ENCODE measurements at places on chromosomes 5 and 9.

DNA sequence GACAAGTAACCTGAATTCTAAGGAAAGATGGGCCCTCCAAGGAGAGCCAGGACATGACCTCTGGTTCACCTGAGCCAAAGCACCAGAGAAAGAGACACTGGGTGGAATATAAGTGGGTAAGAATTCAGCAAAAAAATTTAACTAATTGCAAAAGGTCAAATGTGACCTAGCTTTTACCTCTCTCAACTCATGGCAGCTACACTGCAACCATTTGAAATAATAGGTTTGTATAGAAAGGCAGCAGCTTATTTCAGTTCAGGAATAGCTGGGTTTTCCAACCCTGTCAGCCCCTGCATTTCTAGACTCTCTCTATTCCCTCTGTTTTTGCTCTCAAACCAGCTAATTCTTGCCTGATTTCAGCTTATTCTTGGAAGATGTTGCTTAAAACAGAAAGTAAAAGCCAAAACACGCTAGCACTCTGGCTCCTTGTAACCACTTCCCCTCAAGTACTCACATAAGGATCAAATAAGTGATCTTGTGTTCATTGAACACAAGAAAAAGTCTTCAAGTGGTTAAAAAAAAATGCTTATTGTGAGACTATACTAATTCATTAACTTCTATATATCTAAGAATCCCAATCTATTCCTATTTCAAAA is 101.1 kb upstream of the NR4A3 start:
- DNase-seq, result no peak

- DNase-seq, result no peak
Measured at GRCh38 chr5:11062397-11062796, 301.4 kb upstream of the DAP start.

GRCh38 chr9:126720036-126720435 is 84.8 kb upstream of the ZBTB43 start:
- DNase-seq, result no peak

DNA sequence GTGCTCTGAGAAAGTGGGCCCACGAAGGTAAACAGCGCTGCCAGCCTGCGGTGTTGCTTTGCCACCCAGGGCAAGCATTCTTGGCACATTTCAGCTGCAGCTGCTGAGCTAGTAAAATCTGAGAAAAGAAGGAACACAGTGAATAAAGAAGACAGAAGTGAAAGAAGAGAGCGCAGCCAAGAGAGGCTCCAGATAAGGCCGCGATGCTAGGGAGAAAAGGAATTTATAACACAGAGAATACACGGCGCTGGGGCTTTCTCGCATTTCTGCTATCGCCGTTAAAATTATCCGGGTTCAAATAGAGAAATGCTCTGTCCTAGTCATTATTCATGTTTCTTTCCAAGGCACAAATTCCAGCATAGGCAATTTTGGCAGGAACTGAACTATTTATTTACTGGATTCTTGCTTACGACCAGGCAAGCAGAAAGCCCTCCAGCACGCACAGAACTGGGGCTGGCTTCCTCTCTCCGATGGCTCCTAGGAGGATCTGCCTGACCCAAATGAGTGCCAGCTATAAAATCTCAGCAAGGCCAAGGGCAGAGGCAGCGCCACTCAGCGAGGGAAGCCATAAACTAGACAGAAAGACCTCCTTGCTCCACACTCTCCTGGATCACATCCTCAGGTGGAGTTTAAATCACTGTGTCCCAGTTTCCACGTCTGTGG is 111.2 kb downstream of the ATPSCKMT start:
- no peak for DNase-seq

DNA sequence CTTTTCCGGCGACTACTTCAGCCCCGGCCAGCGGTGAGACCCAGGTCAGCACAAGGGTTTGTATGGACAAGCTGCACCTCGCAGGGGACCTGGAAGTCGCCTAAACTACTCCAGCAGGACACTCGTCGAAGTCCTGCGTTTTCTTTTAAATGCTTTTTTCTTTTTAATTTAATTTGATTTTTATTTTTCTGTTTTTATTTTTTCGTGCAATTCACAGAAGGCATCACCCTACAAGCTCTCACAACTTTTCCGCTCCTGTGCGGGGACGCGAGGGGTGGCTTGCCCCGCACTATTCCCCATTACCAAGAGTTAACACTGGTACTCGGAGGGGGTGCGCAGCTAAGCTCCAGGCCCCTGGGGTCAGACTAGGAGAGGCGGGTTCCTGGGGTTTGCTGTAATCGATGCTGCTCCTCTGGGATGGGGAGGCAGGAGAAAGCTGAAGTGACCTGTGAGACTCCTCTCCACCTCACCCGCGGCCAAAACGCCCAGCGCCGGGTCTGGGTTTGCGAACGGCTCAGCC is 1.3 kb downstream of the EDIL3 start:
- DNase-seq, result no peak

- no peak for DNase-seq
Measured at GRCh38 chr5:72067682-72068470, 39.4 kb upstream of the MAP1B start.

DNA sequence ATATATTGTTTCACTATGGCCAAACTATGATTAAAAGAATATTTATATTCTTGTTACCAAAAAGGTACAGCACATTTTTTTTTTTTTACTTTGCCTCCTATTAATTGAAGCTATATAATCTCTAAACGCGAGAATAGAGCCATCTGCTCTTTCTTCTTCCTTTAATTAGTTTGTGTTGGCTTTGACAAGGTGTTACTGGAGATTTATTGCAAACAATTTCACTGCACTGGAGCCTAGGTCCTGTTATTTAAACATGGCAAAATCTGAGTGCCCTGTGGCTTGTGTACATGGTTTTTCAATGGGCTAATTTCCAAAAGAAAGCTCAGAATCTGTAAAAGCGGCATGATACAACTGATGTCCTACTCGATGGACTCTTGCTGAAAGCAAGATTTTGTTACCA is 40.8 kb upstream of the GABRG2 start:
- DNase-seq, result no peak

DNA sequence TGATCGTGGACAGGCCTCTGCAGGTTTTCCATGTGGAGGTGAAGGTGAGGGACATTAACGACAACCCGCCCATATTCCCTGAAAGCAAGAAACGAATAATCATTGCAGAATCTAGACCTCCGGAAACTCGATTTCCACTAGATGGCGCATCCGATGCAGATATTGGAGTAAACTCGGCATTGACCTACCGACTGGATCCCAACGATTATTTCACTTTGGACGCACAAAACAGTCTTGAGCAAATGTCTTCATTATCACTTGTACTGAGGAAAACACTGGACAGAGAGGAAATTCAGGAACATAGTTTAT is 621 bp downstream of the PCDHA13 start:
- DNase-seq, result no peak

- DNase-seq, result no peak
Measured at GRCh38 chr9:93910598-93910997, 44.6 kb downstream of the BARX1 start.

DNA sequence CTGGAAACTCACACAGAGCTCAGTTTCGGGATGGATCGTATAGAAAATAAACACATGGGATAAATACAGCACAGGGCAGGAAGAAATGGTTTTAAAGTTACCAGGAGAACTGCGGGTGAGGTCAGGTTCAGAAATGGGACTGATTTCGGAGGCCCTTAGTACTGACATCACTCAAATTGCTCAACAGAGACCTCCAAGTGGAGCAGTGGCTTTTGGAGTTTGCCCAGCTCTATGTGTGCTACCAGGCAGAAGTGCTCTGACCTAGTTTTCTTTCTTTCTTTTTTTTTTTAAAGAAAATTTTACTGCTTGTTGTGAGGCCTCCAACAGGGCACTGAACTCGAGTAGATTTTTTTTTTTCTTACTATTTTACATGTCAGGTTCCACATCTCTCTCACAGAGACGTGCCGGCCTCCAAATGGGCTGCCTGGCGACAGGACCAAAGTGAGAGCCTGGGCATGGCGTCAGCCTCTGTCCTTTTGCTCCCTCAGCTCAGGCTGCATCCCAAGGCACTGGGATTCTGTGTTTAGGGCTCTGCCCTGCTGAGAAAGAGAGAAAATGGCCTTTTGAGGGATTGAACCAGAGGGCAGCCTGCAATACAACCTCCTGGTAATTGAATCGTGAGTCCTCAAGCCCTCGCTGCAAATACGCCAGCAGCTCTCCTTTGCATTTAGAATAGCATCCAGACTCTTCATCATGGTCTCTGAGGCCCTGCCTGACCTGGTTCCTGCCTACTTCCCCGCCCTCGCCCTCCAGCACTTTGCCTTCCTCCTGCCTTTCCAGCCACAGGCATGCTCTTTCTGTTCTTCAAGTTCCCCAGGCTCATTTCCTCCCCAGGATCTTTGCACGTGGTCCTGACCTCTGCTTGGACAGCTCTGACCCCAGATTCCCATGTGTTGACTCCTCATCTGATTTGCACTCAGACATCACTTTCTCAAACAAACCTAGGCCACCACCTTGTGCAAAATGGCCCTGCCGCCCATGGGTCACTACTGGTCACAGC is 173.5 kb downstream of the FGF1 start:
- DNase-seq, result no peak

DNA sequence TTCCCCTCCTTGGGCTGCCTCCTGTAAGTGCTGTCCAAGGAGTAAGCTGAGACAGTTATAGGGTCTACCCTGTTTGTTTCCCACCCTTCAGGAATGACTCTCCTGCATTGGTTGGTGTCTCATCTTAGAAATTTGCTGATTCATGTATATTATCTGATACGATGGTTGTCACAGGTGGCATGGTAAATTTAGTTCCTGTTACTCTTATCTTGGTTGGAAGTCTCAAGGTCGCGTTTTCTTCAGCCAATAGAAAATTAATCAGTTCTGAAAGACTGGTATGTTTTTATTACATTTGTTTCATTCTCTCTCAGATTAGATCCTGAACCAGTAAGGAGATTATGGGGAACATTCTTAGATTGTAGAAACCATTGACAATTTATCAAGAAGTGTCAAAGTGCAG is 42.7 kb downstream of the SCGB3A1 start:
- DNase-seq, result no peak

GRCh38 chr5:149464796-149465489 is 85.9 kb upstream of the IL17B start:
- no peak for DNase-seq

DNA sequence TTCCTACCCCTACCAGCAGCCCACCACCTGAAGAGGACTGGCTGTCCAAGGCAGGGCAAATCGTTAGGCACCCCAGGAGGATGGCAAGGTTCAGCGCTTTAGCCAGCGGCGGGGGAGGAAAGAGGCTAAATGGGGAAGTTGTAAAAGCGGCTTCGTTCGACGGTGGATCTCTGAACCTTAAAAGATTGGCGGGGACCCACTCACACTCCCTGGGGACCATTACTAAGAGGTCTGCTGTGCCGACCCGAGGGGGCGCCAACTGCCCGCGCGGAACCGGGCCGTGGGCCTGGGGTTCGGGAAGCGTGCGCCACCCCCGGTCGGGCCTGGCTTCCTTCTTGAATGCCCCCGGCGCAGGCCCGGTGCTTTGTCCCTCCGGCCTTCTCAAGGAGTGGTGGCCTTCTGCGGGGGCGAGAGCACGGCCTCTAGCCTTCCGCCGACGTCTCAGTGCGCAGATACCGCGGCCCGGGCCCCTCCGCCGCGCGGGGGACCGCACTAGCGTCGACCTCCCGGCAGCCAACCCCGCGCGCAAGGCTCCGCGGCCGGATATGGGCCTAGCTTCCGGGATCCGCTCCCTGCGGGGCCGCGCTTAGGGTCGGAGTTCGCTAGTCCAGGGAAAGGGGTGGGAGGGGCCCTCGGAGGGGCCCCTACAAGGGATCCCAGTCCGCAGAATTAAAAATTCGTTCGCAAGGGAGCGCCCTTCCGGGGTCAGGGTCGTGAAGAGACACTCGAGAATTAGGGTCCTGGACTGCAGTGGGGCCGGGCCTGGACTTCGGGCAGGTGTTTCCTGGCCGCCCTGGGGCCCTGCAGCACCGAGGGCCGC is 10.5 kb downstream of the NR2F1-AS1 start:
- DNase-seq, result no peak

GRCh38 chr9:9973062-9973461 is 639.7 kb downstream of the PTPRD start:
- DNase-seq, result no peak

GRCh38 chr9:34479431-34479866 is 20.8 kb downstream of the DNAI1 start:
- no peak for DNase-seq

DNA sequence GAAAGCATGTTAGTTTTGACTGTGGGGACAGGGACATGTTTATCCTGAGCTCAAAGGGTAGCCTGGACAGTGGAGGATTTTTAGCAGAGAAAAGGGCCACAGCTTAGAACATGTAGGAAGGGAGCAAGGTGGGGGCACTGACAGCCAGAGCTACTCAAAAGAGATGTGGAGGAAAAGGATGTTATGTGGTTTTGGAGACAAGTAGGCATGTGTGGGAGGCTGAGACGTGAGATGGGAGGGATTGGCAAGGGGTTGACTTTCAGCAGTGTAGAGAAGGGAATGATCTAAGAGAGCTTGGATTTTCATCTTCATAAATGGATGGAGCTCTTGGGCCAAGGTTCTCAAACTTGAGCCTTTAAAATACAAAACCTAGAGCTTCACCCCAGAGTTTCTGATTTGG is 24.0 kb downstream of the SYK start:
- DNase-seq, result no peak

- no peak for DNase-seq
Measured at GRCh38 chr5:128877476-128877875, 87.8 kb upstream of the SLC27A6 start.

GRCh38 chr5:136014049-136015002 is 14.5 kb upstream of the TGFBI start:
- no peak for DNase-seq

DNA sequence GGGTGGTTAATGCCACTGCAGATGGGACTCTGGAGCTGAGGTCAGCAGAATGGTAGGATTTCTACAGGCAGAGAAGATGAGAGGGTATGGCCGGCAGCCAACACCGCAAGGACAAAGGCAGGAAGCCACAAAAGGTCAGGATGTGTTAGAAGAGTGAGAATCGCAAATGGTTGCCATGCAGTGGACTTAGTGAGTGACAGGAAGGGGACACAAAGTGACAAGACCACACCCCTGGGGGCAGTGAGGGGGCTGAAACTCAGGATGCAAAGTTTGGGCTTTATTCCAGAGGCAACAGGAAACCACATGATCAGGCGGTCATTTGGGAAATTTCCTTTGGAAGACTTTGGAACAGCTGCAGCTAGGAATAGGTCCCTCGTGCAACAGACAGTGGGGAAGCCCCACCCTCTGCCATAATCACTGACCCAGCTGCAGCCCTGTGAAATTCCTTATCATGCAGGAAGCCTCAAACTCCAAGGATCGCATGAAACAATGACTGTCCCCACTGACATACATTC is 14.2 kb upstream of the CCDC180 start:
- DNase-seq, result no peak

DNA sequence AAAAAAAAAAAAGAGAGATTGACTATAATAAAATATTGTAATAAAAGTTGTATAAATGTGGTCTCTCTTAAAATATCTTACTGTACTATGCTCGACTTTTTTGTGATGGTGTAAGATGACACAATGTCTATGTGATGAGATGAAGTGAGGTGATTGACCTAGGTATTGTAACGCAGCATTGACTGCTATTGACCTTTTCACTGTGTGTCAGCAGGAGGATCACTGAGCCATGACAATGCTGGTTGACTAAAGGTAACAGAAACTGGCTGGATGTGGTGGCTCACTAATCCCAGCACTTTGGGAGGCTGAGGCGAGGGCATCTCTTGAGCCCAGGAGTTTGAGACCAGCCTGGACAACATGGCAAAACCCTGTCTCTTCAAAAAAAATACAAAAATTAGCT is 78.6 kb upstream of the MYO10 start:
- DNase-seq, result no peak
